Ovary (tissue), 10 donors: ENCODE measurements at places on chromosomes 11 and 22. TPM values are rescaled to one million over a fixed set of nuclear protein-coding genes. Genes with fewer than 3 reads are reported as not detected.

PATE2 gene
- not detected for total RNA-seq

NUCB2 gene
- 80.0 TPM for total RNA-seq

DNA sequence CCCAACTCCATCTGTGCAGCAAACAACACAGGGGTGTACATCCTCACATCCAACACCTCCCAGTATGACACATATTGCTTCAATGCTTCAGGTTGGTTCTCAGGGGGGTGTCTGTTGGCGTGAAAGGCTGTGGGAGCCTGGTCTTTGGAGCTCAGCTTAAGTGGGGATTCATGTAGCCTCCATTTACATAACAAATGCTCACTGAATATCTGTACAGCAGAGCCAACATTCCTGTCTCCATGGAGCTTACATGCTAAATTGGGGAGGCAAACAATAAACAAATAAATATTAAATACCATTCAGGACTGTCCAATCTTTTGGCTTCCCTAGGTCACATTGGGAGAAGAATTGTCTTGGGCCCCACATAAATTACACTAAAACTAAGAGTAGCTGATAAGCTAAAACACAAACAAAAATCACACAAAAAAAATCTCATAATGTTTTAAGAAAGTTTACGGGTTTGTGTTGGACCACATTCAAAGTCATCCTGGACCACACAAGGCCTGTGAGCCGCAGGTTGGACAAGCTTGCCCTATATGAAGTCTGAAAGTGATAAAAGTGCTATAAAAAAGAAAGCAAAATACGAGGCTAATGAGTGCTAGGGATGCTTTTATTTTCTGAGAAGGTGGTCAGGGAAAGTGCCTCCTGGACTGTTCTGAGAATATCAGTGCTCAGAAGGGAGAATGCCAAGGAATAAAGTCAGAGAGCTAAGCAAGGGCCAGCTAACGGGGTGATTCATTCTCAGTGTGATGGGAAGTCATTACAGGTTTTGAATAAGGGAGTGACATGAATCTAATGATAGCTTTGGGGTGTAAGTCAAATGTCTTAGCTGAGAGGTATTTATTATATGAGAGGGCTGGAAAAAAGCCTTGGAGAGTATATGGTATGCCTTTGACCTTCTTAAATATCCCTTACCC, 41.6 kb downstream of the CD44 start:
- H3K4me1 ChIP-seq = peaks cover 5% of the 10 kb centered on the region
- no peak for DNase-seq

RCE1 gene
- total RNA-seq = 18.2 TPM

DNA sequence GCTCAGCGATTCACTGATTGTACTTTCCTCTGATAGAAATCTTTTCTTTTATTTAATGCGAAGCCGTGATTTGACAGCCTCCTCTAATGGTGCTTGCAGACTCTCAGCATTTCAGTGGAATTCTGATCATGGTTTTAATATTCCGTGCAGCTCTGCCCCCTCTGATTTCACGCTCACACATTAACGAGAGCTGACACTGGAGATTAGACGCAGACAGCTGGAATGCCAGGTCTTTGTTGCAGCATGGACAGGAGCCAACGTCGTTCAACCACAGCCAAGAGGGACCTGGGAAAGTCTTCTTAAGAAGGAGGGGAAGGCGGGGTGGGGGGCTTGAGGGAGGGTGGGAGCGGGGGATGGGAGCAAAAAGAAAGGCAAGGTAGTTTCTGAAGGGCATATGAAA, 186.4 kb downstream of the BLID start:
- H3K27ac ChIP-seq = no peak overlapping the region
- H3K36me3 ChIP-seq = no peaks in the 10 kb centered on the region
- H3K27me3 ChIP-seq = no peaks in the 10 kb centered on the region
- DNase-seq = peak; percentile 34
- H3K4me1 ChIP-seq = peaks cover 2% of the 10 kb centered on the region

DNA sequence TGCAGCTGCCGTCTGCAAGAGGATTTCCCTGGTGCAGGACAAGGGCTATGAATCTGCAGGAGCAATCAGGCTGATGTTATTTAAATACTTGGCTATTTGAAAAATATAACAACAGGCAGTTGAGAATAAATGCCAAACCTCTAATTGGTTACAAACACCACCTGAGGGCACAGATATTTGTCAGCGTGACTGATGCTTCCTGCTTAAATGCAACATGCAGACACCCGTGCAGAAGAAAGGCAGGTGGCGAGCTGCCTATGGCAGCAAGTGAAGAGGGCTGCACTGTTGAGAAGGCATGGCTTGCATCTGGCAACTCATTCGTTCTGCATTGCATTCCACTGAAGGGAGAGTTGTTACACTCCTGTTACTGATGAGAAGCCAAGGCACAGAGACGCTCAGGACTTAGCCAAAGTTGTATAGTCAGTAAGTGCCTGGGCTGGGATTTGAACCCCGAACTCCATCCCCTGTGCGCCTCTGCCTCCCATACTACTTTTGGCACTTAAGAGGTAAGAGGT, 350.6 kb downstream of the TENM4 start:
- no peaks in the 10 kb centered on the region for H3K27me3 ChIP-seq
- DNase-seq = no peak
- H3K36me3 ChIP-seq = no peaks in the 10 kb centered on the region
- no peak overlapping the region for H3K27ac ChIP-seq
- no peak overlapping the region for H3K4me3 ChIP-seq
- H3K4me1 ChIP-seq = peaks cover 5% of the 10 kb centered on the region

DNA sequence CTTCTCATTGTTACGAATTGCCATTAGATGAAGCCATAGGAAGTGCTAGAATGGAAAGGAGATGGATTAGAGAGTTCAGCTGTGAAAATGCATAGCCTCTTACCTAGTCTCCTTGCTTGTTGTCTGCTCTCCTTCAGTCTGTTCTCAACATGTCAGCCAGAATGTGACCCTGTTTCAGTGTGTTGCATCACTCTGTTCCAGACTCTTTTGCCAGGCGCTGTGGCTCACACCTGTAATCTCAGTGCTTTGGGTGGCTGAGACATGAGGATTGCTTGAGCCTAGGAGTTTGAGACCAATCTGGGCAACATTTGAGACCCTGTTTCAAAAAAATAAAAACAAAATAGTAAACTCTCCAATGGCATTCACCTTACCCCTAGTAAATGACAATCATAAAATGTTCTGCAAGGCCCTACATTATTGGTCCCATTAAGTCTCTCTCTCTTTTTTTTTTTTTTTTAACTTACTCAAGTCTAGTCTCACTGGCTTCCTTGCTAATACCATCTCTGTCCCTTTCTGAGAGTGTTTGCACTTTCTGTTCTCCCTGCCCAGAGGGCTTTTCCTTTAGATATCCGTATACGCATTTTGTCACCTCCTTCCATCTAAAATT, 39.4 kb downstream of the CYP2R1 start:
- no peak for DNase-seq
- no peak overlapping the region for H3K27ac ChIP-seq
- no peak overlapping the region for H3K4me3 ChIP-seq
- no peaks in the 10 kb centered on the region for H3K27me3 ChIP-seq
- no peaks in the 10 kb centered on the region for H3K36me3 ChIP-seq

- H3K27ac ChIP-seq = no peak overlapping the region
- no peaks in the 10 kb centered on the region for H3K27me3 ChIP-seq
- H3K4me1 ChIP-seq = no peaks in the 10 kb centered on the region
- DNase-seq = no peak
Observed at GRCh38 chr11:64045700-64046099, 10.0 kb downstream of the FLRT1 start.

OR51B5 gene
- 0.68 TPM for total RNA-seq

- H3K4me3 ChIP-seq = no peak overlapping the region
- no peaks in the 10 kb centered on the region for H3K4me1 ChIP-seq
- H3K27me3 ChIP-seq = no peaks in the 10 kb centered on the region
- H3K36me3 ChIP-seq = no peaks in the 10 kb centered on the region
- no peak for DNase-seq
- no peak overlapping the region for H3K27ac ChIP-seq
Observed at GRCh38 chr22:26547426-26547825, 35.2 kb upstream of the TFIP11 start.

- peak; percentile 22 for DNase-seq
- H3K27me3 ChIP-seq = no peaks in the 10 kb centered on the region
- H3K36me3 ChIP-seq = no peaks in the 10 kb centered on the region
- H3K4me3 ChIP-seq = no peak overlapping the region
- H3K27ac ChIP-seq = no peak overlapping the region
- H3K4me1 ChIP-seq = peaks cover 7% of the 10 kb centered on the region
Observed at GRCh38 chr22:19806213-19807160, 45.9 kb downstream of the TBX1 start.

DNA sequence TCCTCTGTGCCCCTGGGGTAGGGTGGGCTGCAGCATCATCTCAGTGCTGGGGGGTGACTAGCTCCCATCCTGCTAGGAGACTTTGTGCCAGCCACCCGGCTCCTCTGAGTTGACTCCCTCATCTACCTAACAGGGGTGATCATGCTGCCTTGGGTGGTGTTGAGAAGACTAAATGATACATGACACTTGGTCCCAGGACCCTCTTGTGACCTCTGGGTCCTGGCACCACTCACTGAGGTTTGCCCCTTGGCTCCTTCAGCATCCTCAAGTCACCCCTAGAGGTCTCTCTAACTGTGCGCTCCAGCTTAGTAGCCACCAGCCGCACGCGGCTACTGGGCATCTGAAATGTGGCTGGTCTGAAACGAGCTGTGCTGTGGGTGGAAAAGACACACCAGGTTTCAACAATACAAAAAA, 72.1 kb downstream of the LRRC32 start:
- peaks cover 10% of the 10 kb centered on the region for H3K4me1 ChIP-seq
- no peak for DNase-seq
- H3K27ac ChIP-seq = no peak overlapping the region
- no peaks in the 10 kb centered on the region for H3K27me3 ChIP-seq
- no peak overlapping the region for H3K4me3 ChIP-seq

SPI1 gene
- total RNA-seq = 5.7 TPM

TEX54 gene
- not detected for total RNA-seq

DNA sequence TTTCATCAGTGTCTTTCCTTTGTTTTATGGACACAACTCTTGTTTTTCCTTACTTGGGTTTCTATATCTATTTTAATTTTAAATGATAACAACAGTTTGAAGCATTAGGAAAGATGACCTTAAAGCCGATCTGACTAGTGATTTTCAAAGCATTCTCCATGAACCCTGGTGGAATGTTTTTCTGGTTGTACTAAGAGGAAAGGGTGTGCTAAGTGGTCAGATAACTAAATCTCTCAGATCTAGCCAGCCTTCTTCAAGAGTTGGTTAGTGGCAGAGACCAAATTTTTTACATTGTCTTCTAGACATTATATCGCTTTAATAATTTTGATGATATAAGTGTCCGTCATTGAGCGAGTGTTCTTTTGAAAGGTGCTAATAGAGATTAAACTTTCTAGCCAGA, 134.4 kb downstream of the METTL15 start:
- no peaks in the 10 kb centered on the region for H3K4me1 ChIP-seq
- no peak for DNase-seq
- no peaks in the 10 kb centered on the region for H3K27me3 ChIP-seq
- no peaks in the 10 kb centered on the region for H3K36me3 ChIP-seq

DNA sequence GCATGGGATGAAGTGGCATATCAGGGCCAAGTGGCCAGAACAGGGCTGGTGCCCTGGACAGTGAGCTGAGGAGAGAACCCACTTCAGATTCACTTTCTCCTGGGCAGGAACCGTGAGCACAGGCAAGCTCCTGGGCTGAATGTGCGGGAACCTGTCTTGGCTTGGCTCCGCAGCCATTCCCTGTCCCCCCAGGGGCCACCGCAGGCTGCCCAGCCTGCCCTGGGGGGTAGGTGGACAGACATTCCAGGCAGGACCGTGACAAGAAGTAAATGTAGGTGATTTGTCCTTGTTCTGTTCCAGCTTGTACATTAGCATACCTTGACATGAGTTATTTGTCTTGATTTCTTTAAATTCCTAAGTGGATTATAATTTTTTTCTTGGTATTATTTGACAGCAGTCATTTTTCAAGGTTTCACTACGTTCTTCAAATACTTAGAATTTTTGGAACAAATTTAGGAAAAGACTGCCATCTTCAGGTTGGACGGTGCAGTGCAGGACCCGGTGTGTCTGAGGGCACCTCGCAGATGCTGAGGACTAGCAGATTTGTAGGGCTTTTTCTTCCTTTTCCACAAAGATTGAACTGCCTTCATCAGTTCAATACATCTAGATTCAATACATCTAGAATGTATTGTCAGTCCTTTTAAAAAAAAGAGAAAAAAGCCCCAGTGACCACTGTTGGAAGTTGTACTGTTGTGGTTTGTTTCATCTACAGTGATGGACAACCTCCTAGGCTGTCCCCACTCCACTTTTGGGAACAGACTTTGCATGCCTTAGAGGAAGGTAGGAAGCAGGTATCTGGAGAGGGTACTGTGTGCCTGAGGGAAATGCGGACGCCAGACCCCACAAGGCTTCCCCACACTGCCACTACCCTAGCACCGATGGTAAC, 115.1 kb upstream of the RASSF10 start:
- H3K4me3 ChIP-seq = no peak overlapping the region
- no peak overlapping the region for H3K27ac ChIP-seq
- H3K27me3 ChIP-seq = no peaks in the 10 kb centered on the region

BRSK2 gene
- total RNA-seq = 1.2 TPM

FBXO7 gene
- 77.2 TPM for total RNA-seq
